Liver (tissue), 10 donors: ENCODE measurements at places on chromosomes 1 and 21.

- DNase-seq = no peak
Observed at GRCh38 chr21:46482225-46482845, 23.6 kb downstream of the DIP2A start.

DNA sequence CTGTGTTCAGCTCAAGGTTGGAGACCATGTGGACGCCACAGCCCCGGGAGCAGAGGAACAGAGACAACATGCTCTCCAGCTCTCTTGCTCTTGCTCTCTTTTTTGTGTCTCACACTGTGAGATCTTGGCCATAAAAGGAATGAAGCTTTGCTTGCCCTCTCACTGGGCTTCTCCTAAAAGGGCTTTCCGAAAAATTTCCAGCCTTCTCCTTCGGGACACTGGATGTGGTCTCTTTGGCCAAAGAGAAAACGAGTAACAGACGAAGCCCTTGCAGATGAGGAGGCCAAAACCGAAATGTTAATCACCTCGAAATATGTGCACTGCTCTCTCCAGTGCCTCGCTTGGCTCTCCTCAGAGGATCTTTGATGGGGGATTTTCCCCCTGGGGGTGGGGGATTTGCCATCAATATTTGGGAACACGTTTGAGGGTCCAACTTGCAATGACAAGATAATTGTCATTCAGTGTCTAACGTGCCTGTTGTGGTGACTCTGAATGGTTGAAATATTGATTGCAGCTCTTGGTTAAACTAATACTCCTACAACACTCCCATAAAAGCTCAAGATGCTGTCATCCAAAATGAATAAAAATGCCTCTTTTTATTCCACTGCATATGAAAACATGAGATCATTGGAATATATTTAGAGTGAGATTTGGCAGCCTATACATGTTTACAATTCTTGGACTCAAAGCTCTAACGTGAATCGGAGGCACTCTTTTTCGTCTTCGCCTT is 68.6 kb upstream of the ANGPTL1 start:
- no peak for DNase-seq

DNA sequence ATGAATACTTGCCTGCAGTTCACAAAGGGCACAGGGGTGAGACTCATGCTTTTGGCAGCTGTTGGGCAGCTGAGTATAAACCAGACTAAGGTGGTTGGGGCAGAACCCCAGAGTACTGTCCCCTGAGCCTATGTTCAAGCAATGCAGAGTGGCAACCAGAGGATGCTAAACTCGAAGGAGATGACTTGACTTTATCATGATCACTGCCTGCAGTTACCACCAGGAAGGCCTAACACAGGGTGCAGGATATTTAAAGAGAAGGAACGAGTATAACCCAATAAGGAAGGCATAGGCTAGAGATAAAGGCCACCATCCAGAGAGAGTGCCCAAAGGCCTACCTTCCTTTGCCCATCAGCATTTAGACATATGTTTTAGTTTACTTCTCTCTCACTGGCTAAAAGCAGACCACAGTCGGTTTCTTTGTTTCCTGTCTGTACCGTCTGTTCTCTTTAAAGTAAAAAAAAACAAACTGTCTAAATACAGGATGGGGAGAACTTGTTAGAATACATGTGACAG is 83.3 kb downstream of the MPZL1 start:
- DNase-seq = no peak

DNA sequence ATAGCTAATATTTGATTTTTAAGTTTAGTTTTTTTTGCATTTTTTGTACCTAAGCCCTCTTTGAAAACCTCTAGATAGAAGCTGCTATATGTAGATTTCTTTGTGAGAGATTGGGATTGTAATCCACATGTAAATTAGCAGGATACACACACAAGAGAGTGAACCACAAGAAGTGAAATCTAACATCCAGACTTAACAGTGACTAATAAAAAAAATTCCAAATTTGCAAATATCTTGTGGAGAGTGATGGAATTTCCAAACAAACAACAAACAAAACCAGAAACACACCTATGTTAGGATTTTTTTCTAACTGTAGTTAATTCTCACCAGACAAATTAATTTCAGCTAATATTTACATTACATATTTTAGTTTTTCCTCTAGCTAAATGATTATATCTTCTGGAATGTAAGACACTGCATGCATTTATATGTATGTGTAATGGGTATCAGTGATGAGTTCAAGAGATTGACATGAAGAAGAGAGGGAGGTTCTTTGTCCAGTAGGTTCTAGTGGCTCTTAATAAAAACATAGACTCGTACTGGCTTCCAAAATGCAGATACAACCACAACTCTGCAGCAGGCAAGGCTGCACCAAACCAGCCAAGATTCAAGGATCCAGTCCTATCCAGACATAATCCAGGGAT is 12.8 kb downstream of the CLDN17 start:
- no peak for DNase-seq

DNA sequence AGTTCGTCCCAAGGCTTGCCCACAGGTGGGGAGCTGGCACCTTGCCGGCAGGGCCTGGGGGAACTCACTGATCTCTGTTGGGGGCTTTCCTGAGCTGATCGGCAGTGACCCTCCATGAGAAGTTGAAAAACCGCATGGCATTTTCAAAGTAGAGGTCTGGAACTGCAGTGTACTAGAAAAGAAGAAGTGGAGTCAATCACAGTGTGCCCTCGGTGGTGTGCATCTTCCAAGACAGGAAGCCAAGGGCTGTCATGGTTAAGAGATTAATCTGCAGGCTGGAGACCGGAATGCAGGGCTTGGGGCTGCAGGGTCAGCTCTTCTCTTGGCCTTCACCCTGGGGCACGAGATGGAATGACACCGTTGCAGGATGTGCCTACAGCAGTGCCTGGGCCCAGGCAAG is 56.8 kb downstream of the ECE1 start:
- no peak for DNase-seq

- no peak for DNase-seq
Observed at GRCh38 chr1:195766709-195767108, 841.5 kb downstream of the KCNT2 start.
